Hair follicle dermal papilla cell (primary cell): ENCODE measurements at places on chromosomes 12 and 14. TPM values are rescaled to one million over a fixed set of nuclear protein-coding genes. Genes with fewer than 3 reads are reported as not detected.

Gene BHLHE41
- total RNA-seq = 8.6 and 9.4 TPM in 2 replicates

Gene TEX22
- total RNA-seq = 0.36 and 0.49 TPM in 2 replicates

Gene PLA2G1B
- not detected in 2 replicates for total RNA-seq

Gene KRT3
- not detected in 2 replicates for total RNA-seq

Gene CISTR
- not detected in 2 replicates for total RNA-seq

Gene TAS2R9
- not detected in 2 replicates for total RNA-seq

Gene CLEC2B
- 18.8 and 18.9 TPM in 2 replicates for total RNA-seq

Gene SERPINA9
- total RNA-seq = not detected in 2 replicates

Gene EML5
- 0.12 and 0.81 TPM in 2 replicates for total RNA-seq

Gene CLIP1
- 66.5 and 71.7 TPM in 2 replicates for total RNA-seq

Gene OR11H6
- total RNA-seq = not detected in 2 replicates

Gene DLGAP5
- total RNA-seq = 3.1 and 4.0 TPM in 2 replicates

Gene GPR132
- total RNA-seq = 0.16 TPM in 1 of 2 replicates, not detected in the other

Gene SLC8A3
- total RNA-seq = not detected in 2 replicates

Gene RNASE1
- not detected in 2 replicates for total RNA-seq

Gene PTPRO
- 0.24 and 0.65 TPM in 2 replicates for total RNA-seq

Gene TAS2R42
- not detected in 2 replicates for total RNA-seq

Gene PAN2
- total RNA-seq = 19.2 and 34.2 TPM in 2 replicates

Gene LYZ
- not detected in 2 replicates for total RNA-seq

Gene EML1
- 38.3 and 41.9 TPM in 2 replicates for total RNA-seq

Gene NYNRIN
- 26.5 and 28.4 TPM in 2 replicates for total RNA-seq

Gene DIO2
- total RNA-seq = 5.8 and 31.8 TPM in 2 replicates

Gene HCAR3
- not detected in 2 replicates for total RNA-seq

Gene RASSF9
- 2.3 and 3.2 TPM in 2 replicates for total RNA-seq

Gene CLMN
- 2.1 and 2.7 TPM in 2 replicates for total RNA-seq

Gene SYNE3
- 46.9 and 56.1 TPM in 2 replicates for total RNA-seq
